Cerebellum (tissue), 4 donors: ENCODE measurements at places on chromosomes 16 and 17. TPM values are rescaled to one million over a fixed set of nuclear protein-coding genes. Genes with fewer than 3 reads are reported as not detected.

Gene ADAD2
- not detected for total RNA-seq

Gene DRC3
- 4.3 TPM for total RNA-seq

Gene BICDL2
- total RNA-seq: not detected

Gene PGS1
- total RNA-seq: 41.8 TPM

Gene MYH13
- total RNA-seq: not detected

Gene KRT36
- total RNA-seq: not detected

Gene EPN3
- total RNA-seq: 0.18 TPM

Gene CISD3
- 0.91 TPM for total RNA-seq
